ENCODE measurements at places on chromosomes 11 and 22. TPM values are rescaled to one million over a fixed set of nuclear protein-coding genes. Genes with fewer than 3 reads are reported as not detected.

- no peak for DNase-seq
Measured at GRCh38 chr11:47531666-47532065, 21.3 kb downstream of the CELF1 start.

DNA sequence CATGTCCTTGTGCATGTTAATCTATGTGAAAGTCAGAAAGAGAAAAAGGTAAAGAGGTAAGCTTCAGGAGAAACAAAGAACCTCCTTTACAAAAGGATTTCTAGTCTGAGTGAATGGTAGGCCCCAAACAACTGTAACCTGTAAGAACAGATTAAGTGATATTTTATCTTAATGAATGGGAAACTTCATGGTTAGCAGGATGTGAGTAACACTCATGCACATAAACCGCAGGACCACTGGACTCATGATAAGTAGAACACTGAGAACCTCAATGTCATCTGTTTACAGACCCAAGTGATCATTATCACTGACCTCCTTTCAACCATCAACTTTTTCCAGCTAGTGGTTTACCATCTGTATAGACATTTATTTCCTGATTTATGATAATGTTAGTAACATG is 19.9 kb downstream of the OR8G5 start:
- peak; percentile 82 for DNase-seq

- DNase-seq = no peak
Measured at GRCh38 chr22:47038206-47038835, 275.9 kb downstream of the TBC1D22A start.

GRCh38 chr11:99432677-99433076 is 411.9 kb downstream of the CNTN5 start:
- no peak for DNase-seq

DNA sequence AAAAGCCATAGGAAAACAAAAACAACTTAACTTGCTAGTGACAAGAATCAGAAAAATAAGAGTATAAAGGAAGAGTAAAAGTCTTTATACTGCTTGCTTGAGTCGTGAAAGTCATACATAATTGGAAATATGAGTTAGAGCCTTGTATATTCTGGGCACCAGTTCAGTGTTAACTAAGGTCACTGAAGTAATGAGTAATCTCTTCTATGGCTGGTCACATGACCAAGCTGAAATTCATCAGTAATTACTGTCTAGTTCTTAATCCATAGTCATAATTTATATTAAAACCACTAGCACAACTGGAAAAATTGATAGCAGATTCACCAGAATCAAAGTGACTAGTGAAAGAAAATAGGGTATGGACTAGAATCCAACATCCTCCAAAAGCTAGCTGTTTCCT is 84.4 kb upstream of the SLC5A12 start:
- peak; percentile 22 for DNase-seq

DNA sequence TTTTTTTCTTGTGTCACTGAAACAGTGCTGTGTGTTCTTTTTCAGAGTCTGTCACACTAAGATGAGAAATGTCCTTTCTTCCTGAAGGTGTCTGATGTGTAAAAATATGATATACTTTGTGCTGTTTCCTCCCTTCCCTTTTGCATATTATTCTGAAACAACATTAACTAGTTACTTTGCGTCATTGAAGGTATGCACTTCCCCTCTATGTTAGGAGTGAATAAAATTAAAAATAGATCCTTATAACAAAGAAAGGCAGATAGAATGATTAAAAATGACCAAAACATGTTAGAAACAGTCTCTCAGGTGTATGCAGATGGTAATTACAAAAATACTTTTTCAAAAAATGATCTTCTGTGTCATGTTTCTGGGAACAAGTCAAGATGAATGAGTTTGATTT is 1.6 kb upstream of the RAB30 start:
- no peak for DNase-seq

HYLS1 gene
- polyA plus RNA-seq = 4.8 TPM

MCHR1 gene
- polyA plus RNA-seq = 3.5 TPM

SCGB2A2 gene
- not detected for polyA plus RNA-seq

MYBPC3 gene
- not detected for polyA plus RNA-seq

GUCY1A2 gene
- 0.03 TPM for polyA plus RNA-seq

Data from IMR-90 (cell line).